ENCODE measurements at places on chromosomes 11 and 22.

- DNase-seq = no peak
Measured at GRCh38 chr11:17550450-17551346, 3.6 kb downstream of the OTOG start.

DNA sequence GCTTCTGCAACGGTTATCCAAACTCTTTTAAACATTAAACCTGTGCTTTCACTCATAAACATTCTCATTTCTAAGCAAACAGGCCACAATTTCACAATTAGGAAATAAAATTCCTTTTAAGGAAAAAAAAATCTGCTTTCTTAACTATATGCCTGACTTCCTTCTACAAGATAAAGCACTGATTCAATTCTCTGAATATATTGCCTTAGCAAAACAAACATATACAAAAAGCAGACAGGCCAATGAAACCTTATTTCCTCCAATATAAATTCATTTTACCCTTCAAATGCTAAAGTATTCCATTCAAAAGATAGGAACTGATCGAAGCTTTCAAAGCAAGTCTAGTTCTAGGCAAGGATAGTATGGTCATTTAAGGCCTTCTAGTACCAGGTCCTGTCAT, 76.7 kb downstream of the PHF21A start:
- no peak for DNase-seq

DNA sequence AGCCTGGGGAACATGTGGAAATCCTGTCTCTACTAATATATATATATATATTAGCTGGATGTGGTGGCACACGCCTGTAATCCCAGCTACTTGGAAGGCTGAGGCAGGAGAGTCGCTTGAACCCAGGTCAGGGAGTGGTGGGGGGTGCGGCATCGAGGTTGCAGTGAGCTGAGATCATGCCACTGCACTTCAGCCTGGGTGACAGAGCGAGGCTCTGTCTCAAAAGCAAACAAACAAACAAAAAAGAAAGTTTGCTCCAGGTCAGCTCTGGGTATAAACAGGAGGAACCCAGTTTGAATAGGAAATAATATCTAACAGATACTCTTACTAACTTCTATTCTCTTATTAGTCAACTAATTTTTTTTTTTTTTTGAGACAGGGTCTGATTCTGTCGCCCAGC, 34.3 kb upstream of the CECR2 start:
- DNase-seq = no peak

DNA sequence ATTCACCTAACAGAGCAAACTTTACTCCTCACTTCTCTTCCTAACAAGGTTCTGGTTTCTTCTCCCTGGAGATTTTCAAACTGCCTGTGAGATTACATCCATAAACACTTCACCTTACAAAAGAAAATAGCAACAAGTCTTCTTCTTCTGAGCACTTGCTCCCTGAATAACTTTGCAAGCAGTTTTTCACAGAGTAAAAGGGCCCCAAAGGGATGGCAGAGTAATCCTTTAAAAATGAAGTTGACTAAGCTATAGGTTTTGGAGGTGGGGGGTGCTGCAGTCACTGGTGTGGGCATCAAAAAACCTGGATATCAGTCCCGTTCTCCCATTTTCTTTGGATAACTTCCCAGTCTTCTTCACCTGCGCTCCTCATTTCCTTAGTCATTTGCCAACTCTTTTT, 484.9 kb downstream of the MIAT start:
- DNase-seq = no peak

- DNase-seq = no peak
Measured at GRCh38 chr11:46977038-46977813, 40.7 kb downstream of the CSTPP1 start.

DNA sequence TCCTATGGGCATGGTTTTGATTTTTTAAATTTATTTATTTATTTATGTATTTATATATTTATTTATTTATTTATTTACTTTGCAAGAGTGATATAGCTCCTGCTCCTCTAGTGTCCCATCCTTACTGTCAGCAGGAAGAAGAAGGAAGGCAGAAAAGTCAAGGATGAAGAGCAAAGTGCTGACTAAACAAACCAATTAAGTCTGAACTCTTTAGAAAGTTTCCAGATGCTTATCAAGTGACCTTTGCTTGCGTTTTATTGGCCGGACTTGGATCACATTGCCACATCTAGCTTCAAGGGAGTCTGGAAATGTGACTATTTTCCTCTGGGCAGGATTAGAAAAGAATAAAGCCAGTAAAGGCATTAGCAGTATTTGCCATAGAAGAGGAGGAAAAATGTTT, 8.7 kb upstream of the OR4B1 start:
- no peak for DNase-seq

DNA sequence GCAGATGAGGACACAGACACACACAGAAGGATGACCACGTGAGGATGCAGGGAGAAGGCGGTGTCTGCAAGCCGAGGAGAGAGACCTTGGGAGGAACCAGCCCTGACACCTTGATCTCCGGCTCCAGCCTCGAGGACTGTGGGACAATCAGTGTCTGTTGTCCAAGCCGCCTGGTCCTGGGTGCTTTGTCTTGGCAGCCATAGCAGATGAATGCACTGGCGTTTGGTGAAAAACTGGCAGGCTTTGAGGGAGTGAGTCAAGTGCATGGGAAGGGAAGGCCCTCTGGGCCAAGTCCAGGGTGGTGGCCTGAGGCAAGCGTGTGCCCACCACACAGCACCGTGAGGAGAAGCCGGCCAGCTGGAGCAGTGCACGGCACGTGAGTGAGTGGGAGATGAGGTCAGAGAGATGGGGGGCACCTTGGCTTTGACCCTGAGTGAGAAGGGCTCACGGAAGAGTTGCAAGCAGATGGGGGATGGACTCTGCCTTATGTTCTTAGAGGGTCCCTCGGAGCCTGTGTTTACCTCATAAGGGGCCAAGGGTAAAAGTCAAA, 12.4 kb upstream of the BRSK2 start:
- DNase-seq = no peak

DNA sequence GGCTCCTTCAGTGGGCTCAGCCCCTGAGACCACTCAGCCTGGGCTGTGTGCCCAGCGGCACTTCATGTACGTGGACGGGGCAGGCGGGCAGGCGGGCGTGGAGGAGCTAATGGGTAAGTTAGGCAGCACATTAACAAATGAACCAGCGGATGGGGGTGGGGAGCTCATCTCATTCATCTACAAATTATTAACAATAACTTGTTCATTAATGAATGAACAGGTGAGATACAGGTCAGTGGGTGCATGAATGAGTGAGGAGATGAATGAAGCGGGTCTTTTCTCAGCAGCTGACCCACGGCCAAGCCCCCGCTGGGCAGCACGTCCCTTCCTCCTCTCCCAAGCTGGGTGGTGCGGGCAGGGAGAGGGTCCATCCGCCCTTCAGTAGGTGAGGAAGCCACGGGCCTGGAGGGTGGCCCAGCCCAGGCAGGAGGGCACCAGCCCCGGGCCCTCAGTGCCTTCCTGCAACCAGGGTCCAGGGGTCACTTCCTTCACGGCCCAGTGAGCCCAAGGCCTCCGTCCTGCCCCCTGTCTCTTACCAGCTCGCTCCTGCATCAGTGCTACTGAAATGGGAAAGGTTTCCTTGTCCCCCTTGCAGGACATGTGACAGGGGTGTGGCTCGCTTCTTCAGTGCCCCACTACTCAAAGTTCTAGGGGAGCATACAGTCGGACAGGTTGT, 60.5 kb upstream of the KCNQ1OT1 start:
- DNase-seq = no peak
